ENCODE measurements at places on chromosomes 2 and 18.

DNA sequence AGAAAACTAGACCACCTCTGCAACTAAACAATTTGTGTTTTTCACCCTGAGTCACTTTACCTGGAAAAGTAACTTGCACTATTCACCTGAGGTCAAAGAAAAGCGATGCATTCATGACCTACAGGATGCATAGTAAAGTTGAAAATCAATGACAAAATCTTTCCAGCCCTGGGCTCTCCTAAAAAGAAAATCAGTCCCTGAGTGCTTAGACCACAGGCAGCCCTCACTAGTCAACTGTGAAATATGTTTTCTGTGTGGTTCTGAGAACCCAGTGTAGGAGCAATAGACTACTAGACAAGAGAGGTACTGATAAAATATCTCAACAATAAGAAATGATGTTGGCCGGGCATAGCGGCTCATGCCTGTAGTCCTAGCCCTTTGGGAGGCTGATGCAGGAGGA lies 133.1 kb downstream of the TXNL1 start:
- no peak for DNase-seq

DNA sequence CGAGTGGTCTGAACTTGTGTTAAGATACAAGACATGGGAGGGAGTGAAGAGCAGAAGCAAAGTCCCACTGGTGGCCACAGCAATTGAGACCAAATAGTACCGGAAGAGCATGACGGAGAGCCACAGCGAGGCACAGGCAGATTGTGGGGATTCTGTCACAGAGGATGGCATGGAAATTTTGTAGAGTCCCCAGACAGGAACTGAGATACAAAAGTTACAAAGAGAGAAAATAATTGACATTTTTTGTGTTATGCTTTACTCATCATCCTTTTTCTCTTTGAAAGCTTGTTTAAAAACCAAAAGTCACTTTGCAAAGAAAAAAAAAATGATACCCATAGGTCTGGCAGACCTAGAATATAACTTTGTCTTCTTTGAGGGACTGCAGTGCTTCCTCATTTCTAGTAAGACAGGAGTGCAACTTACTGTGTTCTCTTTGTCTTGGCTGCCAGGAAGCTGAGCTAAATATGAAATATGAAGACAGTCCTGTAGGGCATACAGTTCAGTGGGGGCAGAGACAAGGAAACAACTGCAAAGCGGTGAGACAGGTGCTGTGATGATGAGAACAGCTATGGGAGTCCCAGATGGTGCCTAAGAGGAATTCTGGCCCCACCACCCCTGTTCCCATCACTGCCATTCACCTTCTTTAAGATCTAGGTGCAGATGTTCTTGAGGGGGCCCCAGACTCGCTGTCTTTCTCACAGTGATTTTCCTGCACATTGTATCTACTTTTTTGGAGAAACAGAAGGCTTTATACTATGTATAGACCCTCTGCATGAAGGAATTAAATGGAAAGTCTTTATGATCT lies 5.2 kb downstream of the ARHGAP25 start:
- peak; percentile 16 for DNase-seq

DNA sequence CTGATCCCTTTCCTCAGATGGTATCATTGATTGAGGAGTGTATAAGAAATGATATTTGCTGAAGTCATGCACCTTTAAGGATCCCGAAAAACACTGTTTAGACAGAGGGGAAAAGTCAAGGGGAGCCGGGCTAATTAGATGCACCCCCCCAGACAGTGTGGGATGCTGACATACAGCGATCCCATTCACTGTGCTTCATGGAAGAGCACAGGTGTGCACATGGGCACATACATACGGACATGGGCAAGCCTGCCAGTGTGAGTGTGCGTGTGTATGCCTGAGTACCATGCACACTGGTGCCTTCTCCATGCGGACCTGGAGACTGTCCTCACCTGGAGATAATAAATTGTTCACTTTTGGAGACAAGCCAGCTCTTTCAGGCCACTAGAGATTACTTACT lies 22.6 kb downstream of the MEIS1 start:
- no peak for DNase-seq

- DNase-seq: no peak
Observed at GRCh38 chr2:196808083-196808665, 981 bp downstream of the C2orf66 start.

GRCh38 chr2:236974148-236974547 lies 111.5 kb upstream of the COPS8 start:
- no peak for DNase-seq

- no peak for DNase-seq
Observed at GRCh38 chr2:161681046-161681445, 56.8 kb downstream of the SLC4A10 start.

DNA sequence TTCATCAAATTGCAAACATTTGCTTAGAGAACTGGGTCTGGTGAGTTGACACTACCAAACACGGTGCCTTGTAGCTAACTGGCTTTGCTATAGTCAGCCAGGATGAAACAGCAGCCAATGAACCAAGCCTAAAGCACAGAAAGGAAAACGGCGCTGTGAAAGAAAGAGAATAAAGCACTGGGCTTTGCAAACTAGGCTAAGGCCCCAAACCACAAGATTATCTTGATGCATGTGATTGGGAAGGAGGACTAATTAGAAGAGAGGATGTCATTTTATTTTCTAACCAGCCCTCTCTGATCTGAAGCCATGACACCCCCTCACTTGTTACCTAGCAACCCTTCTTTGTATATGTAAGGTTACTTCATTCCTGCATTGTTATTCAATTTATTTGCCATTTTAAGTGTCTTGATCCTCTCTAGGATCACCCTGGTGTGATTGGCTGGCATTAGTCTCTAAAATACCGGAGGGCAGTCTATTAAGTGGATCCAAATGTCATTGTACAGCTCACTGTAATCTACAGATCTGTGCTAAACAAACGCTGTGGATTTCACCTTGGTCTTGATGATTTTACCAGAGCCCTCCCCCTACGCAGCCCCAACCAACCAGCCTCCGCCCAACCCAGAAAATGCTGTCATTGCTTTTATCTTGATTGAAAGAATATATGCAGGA lies 395.4 kb upstream of the ACVR2A start:
- no peak for DNase-seq

GRCh38 chr18:72155327-72155726 lies 388.8 kb downstream of the CBLN2 start:
- no peak for DNase-seq

DNA sequence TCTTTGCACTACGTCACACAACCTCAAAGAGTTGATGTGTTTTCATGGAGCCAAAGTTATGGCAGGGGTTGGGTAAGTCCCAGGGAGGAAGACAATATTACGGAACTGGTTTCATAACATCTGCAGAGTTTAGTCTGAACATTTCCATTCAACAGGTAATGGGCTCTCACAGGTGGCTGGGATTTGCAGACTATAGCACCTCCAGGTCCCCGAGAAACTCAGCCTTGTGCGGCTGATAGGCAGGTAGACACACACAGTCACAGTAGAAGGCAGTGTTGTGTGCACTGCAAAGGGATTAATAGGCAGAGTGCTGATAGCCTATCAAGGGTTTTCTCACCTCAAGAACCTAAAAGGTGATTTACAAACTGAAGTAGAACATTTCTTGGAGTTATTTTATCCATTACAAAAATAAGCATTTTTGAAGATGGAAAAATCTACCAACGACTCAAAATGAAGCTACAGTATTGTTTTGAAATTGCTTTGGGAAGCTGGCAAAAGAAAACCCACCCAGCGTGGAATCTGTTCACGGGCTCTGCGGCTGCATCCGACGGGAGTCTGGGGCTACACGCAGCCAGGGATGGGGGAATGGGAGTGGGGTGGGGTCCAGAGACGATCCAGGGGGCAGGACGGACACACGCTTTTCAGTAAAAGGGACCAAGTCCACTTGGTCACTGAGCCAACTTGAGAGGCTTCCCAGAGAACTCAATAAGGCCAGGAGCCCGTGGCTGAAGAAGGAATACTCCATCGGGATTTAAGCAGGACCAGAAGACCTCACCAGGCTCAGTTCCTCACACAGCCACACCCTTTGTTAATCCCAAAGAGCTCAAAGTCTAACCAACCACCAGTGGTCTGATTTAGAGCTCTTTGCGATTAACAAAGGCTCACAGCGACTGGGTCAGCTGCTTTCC lies 82.9 kb downstream of the CHRNA1 start:
- DNase-seq: no peak

DNA sequence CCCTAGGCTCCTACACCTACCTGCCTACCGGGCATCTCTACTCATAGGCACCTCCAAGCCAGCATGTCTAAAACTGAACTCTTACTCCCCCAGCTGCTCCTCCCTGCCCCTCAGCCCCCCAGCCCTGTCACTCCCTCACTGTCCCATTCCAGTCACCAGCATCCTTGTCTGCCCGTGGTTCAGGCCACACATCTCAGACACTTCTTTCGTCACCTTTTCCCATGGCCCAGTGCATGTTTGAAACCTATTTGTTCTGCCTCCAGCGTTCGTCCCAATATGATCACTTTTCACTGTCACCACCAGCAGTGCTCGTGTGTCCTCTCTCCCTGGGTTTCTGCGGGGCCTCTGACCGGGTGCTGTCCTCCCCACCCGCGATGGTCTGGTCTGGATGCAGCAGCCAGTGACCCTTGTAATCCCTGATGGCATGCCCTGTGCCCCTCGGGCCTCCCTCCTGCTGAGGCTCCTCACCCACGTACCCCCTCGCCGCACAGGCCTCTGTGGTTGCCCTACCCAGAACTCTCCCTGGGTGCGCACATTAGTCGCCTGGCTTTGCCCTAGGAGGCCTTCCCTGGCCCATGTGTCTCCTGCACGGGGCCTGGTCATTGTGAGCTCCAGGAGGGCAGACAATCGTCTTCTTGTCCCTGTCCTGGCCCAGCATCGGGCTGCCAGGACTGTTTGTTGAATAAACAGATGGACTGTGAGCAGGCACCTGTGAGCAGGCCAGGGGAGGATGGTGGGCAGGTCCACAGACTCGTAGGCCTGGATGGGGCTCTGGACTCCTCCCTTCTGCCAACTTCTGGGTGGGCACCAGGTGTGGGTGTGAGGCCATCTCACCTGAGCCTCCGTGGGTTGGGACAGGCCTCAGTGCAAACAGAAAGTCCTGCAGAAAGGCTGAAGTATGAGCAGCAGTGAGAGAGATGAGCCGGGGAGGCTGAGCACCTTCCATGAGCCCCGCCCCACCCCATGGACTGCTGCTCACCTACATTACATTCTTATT lies 15.5 kb downstream of the LDLRAD4 start:
- DNase-seq: peak; percentile 8

GRCh38 chr2:223580951-223581350 lies 21.2 kb downstream of the SCG2 start:
- no peak for DNase-seq

DNA sequence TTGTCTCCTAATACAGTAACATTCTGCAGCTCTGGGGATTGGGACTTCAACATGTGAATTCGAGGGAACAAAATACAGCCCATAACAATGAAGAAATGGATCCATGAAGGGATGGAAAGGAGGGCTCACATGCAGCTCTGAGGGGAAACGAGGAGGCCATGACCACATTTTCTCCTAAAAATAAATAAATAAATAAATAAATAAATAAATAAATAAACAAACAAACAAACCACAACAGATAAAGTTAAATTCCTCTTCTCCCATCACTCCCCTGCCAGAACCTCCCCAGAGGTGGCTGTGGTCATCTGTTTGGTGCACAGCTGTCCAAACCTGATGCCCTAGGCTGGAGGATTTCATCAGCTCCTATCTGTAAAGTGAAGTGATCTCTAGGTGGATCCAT lies 42.7 kb downstream of the MAL start:
- DNase-seq: no peak

GRCh38 chr2:3627500-3628100 lies 30.4 kb upstream of the ALLC start:
- no peak for DNase-seq

- no peak for DNase-seq
Observed at GRCh38 chr2:54290356-54291025, 34.5 kb upstream of the TSPYL6 start.

GRCh38 chr2:20034821-20035220 lies 16.6 kb downstream of the LAPTM4A start:
- DNase-seq: no peak

DNA sequence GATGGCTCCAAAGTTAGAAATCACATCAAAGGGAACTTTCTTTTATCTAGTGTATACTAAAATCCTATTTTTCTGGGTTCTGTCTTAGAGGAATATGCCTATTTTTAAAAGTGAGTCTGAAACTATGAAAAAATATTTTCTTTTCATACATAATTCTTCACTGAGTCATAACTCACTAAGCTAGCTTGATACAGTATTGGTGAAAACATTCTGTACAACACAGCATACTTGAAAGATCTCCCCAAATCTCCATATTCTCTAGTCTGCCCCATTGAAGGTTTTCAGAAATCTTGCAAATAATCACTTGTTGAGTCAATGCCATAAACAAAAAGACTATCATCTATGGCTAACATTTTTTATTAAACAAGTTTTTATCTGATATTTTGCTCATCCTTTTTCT lies 44.5 kb downstream of the COL3A1 start:
- no peak for DNase-seq

DNA sequence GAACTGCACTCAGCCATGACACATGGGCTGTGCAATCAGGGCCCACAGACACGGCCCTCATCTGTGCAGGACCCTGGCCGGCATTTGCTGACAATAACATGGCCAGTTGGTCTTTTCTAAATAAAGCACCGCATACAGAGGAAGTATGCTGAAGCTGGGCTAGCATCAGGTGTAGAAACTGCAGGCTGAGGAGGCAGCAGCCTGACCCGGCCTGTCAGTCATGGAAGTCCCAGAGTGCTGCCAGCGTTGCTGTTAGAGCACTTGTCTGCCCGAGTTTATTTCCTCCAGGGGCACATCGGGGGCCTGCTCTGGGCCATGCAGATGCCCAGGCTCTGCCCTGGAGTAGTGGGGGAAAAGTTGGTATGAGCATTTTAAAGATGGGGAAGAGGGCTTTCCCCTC lies 4.1 kb upstream of the PTPN18 start:
- no peak for DNase-seq

GRCh38 chr2:33412920-33413319 lies 63.5 kb upstream of the RASGRP3 start:
- no peak for DNase-seq

DNA sequence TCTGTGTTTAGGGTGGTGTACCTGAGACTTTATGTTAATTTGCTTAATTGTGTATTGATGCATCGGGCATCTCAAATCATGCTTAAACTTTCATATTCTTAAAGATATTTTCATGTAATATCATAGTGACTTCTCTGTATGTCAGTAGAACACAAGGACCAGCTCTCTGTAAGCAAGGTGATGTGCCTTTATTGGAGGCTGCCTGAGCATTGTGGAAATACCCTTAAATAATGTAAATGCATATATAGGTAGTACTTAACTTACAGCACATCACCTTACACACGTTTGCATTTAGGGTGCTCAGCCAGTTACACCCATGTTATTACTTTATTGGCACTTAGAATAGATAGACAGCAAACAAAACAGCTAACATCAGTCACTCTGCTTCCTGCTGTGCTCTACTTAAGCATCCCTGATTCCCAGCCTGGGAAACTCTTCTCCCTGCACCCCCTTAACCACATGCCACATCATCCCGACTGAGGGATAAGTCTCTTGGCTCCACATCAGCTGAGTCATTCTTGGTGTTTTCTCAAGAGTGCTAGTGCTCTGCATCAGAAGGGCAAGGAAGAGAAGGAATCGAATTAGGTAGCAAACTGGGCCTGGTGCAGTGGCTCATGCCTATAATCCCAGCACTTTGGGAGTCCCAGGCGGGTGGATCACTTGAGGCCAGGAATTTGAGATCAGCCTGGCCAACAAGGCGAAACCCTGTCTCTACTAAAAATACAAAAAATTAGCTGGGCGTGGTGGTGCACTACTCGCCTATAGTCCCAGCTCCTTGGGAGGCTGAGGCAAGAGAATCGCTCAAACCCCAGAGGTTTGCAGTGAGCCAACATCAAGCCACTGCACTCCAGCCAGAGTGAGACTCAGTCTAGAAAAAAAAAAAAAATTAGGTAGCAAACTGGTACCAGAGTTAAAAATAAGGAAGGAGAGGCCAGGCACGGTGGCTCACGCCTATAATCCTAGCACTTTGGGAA lies 108.7 kb downstream of the MAP3K20 start:
- DNase-seq: no peak

- DNase-seq: no peak
Observed at GRCh38 chr2:215526341-215526740, 90.5 kb upstream of the FN1 start.
